ENCODE measurements at places on chromosomes 11 and 22. TPM values are rescaled to one million over a fixed set of nuclear protein-coding genes. Genes with fewer than 3 reads are reported as not detected.

Gene DEUP1
- total RNA-seq, result not detected

Gene DEPDC7
- 7.0 TPM for total RNA-seq

Gene TMEM109
- 117 TPM for total RNA-seq

Gene KRTAP5-10
- total RNA-seq, result not detected

Gene POU2AF3
- 1.7 TPM for total RNA-seq

Gene SLC35F2
- 44.1 TPM for total RNA-seq

Gene OR2AG1
- not detected for total RNA-seq

All from A549 treated with dexamethasone at 1 μM for 4 hours (cell line).